Osteoblast (primary cell): ENCODE measurements at places on chromosomes 7 and 10. TPM values are rescaled to one million over a fixed set of nuclear protein-coding genes. Genes with fewer than 3 reads are reported as not detected.

DNA sequence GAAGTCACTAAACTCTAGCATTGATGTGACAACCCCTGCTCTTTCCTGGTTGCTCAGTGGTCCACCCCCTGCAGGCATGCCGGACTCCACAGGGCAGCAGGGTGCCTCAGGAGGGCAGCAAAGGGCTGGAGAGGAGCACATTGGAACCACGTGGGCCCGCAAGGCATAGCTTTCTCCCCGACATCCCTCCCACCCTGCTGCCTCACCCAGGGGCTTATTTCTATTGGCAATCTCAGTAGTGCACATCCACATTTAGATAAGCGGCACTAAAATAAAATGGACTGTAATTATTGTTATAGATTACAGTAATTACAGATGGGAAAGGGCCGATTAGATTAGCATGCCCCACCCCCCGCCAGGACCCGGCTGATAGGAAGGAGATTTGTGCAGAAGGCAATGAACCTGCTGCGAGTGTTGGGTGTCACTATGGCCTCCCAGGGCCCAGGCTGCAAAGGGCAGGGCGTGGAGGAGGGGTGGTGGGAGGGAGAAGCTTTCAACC, 580.1 kb downstream of the GRID1 start:
- H3K36me3 ChIP-seq, result no peaks in the 10 kb centered on the region
- no peak overlapping the region for H3K27ac ChIP-seq
- no peaks in the 10 kb centered on the region for H3K27me3 ChIP-seq

Gene BLVRA
- 20.6 and 21.5 TPM in 2 replicates for total RNA-seq

- H3K27ac ChIP-seq, result no peak overlapping the region
- no peak for DNase-seq
- no peak overlapping the region for H3K4me3 ChIP-seq
- no peaks in the 10 kb centered on the region for H3K27me3 ChIP-seq
Observed at GRCh38 chr7:119270644-119271043, 1002.3 kb upstream of the KCND2 start.

Gene RPEL1
- total RNA-seq, result 0.29 and 0.36 TPM in 2 replicates

Gene GBX1
- not detected in 2 replicates for total RNA-seq

Gene CHN2
- under 0.01 TPM in 1 of 2 replicates, not detected in the other for total RNA-seq

Gene ASB10
- not detected in 2 replicates for total RNA-seq

GRCh38 chr7:83547526-83547925, 101.4 kb downstream of the SEMA3E start:
- H3K4me1 ChIP-seq, result no peaks in the 10 kb centered on the region
- no peaks in the 10 kb centered on the region for H3K27me3 ChIP-seq
- H3K4me3 ChIP-seq, result no peak overlapping the region
- no peak overlapping the region for H3K27ac ChIP-seq
- H3K36me3 ChIP-seq, result no peaks in the 10 kb centered on the region

DNA sequence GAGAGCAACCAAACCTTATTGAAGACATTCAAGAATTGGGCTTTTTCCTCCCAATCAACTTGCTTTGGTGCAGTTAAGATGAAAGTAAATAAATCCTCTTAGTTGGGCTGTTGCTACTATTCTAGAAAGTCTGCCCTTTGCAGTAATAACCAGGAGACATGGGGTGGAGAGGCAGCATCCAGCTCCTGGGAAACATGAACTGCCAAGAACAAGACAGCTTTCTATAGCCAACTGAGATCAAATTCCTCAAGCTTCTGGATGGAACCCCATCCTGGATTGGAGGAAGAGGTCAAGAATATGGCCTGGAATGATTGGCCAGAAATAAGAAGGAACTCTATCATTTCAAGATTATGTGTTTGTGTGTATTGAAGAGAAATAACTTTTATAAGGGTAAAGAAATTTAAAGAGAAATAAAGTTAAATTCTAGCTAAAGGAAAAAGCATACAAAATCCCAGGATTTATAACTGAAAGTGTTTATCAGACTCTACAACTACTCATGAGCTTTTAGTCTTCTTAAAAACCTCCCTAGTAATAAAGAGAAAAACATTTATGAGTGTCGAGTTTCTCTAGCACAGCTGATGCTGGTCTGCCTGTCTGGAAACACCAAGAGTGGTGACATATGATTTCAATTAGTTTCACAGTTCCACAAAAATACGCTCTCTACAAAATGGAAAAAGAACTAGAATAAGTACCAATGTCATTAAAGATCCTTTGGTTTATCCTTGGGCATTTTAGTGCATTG, 70.1 kb upstream of the COL1A2 start:
- H3K4me3 ChIP-seq, result no peak overlapping the region
- H3K27ac ChIP-seq, result no peak overlapping the region
- DNase-seq, result no peak
- peaks cover 11% of the 10 kb centered on the region for H3K4me1 ChIP-seq
- H3K36me3 ChIP-seq, result no peaks in the 10 kb centered on the region
- H3K27me3 ChIP-seq, result no peaks in the 10 kb centered on the region

Gene KLHL7
- 44.2 and 44.5 TPM in 2 replicates for total RNA-seq

Gene PHYH
- 28.6 and 38.9 TPM in 2 replicates for total RNA-seq

DNA sequence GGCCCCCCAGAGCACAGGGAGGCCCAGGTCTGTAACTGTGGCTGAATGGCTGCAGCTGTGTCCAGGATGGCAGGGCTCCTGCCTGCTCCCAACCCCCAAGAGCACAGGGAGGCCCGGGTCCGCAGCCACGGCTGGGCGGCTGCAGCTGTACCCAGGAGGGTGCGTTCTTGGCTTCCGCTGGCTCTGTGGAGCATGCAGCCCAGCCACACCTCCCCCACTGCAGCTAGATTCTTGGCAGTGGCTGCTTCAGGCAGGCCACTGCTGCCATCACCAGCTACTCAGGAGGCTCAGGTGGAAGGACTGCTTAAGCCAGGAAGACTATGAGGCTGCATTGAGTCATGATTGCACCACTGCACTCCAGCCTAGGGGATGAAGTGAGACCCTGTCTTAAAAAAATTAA, 27.9 kb downstream of the C7orf25 start:
- peaks cover 7% of the 10 kb centered on the region for H3K4me1 ChIP-seq
- no peak for DNase-seq
- no peak overlapping the region for H3K27ac ChIP-seq
- H3K27me3 ChIP-seq, result peaks cover 3% of the 10 kb centered on the region
- H3K36me3 ChIP-seq, result no peaks in the 10 kb centered on the region

DNA sequence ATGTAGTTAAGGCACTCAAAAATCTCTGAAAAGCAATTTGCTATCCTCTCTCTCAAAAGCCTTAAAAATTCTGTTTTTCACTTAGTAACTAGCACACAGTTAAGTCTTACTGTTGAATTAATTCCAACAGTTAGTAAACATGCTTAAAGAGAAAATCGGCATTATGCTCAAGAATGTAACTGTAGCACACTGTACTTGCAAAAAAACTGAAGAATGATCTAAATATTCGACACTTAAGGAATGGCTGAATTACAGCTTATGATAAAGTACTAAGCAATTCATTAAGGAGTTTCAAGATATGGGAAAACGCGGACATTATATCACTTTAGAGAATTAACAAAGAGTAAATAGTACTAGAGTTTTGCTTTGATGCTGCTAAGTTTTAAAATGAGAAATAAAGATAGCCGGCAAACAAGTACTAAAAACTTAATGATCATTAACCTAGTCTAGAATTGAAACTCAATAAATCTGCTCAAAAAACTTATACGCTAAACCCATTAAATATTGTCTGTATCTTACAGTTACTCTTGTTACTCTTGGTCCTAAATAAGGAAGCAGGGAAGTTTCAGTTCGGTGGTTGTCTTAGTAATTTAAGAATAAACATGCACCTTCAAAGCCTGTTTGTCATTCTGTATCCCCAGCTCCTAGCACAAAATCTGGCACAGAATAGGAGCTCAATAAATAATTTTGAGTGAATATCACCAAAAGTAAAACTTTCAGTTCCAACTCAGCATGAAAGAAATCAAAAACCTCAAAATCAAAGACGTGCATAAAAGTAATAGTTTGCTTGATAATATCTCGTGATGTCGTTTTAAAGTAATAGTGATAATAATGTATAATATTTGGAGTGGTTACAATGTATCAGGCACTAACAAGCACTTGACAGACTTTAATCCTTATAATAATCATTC, 1.2 kb downstream of the TRDMT1 start:
- no peaks in the 10 kb centered on the region for H3K27me3 ChIP-seq
- no peaks in the 10 kb centered on the region for H3K36me3 ChIP-seq
- H3K4me1 ChIP-seq, result peaks cover 22% of the 10 kb centered on the region
- H3K4me3 ChIP-seq, result peak overlapping the region; percentile 78

GRCh38 chr10:84348447-84348846, 20.1 kb downstream of the CCSER2 start:
- peak; percentile 91 for DNase-seq
- H3K36me3 ChIP-seq, result no peaks in the 10 kb centered on the region
- no peaks in the 10 kb centered on the region for H3K27me3 ChIP-seq
- no peak overlapping the region for H3K4me3 ChIP-seq
- peak overlapping the region; percentile 87 for H3K27ac ChIP-seq

DNA sequence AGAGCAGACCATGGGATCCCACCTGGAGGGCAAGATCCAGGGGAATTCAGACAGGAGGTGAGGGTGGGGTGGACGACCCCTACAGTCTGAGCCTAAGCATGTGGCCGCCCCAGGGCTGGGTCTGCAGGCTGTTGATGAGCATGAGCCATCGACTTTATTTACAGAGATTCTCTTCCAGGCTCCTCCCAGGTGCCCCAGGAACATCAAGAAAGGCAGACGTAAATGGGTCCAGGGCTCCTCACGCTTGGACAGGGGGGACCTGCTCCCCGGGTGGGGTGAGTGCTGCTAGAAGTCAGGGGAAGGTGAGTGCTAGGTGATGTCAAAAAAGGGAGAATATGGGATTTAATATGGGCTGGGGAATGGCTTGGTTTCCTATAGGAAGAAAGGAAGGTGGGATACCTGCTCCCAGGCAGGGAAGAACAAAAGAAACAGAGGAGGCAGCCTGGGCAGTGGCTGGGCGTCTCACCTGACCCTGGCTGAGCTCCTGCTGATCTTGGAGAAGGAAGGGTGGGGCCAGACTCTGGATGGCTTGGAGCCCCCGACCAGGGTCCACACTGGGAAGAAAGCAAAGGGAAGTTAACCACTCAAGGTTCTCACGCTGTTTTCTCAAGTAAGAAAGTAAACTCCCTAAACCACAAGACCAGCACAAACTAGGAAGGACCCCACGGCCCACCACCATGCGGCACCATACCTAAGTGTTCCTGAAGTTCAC, 162.1 kb upstream of the SHH start:
- no peaks in the 10 kb centered on the region for H3K36me3 ChIP-seq
- DNase-seq, result no peak
- no peaks in the 10 kb centered on the region for H3K27me3 ChIP-seq
- H3K27ac ChIP-seq, result no peak overlapping the region
- H3K4me1 ChIP-seq, result no peaks in the 10 kb centered on the region

Gene LIPF
- not detected in 2 replicates for total RNA-seq

- H3K4me1 ChIP-seq, result peaks cover 24% of the 10 kb centered on the region
- no peaks in the 10 kb centered on the region for H3K36me3 ChIP-seq
- no peak for DNase-seq
- peak overlapping the region; percentile 21 for H3K27ac ChIP-seq
- no peaks in the 10 kb centered on the region for H3K27me3 ChIP-seq
Observed at GRCh38 chr10:110340816-110341215, 36.1 kb upstream of the SMNDC1 start.

- H3K4me3 ChIP-seq, result no peak overlapping the region
- H3K27ac ChIP-seq, result no peak overlapping the region
- H3K4me1 ChIP-seq, result no peaks in the 10 kb centered on the region
- H3K36me3 ChIP-seq, result no peaks in the 10 kb centered on the region
- H3K27me3 ChIP-seq, result no peaks in the 10 kb centered on the region
Observed at GRCh38 chr7:50331564-50332208, 27.2 kb downstream of the IKZF1 start.

DNA sequence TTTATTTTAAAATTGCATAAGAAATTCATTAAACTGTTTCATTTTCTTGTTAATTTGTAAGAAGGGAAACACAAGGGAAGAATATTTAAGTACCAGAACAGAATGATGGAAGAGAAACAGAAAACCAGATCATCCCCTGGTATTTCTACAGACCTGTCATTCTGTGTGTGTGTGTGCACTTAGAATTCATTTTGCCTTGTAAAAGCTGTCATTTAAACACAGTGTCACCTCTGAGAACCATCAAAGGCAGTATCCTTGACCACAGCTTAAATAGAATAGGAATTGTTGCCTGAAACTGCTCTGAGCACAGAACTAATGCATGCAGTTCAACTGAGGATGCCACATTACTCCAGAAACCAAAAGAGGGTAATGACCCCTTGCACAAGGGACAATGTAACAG, 6.8 kb upstream of the CRPPA start:
- DNase-seq, result no peak
- H3K27ac ChIP-seq, result no peak overlapping the region
- H3K4me3 ChIP-seq, result no peak overlapping the region
- H3K4me1 ChIP-seq, result peaks cover 21% of the 10 kb centered on the region
- no peaks in the 10 kb centered on the region for H3K27me3 ChIP-seq

DNA sequence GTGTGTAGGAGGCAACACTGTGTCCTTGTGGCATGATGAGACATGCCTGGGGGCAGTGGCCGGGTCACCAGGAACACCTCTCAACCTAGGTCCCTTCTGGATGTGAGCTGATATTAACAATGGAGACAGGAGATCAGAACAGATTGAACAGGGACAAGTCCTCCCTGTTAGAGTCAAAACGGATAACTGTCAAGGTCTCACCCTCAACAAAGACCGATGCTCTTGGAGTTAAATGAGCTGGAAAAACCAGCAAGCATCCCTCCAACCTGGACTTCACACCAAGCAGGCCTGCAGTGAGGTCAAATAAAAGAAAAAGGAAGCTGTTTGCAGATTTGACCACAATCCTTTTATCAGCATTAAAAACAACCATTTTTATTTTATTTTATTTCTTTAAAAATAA, 49.0 kb downstream of the SLIT1 start:
- H3K4me1 ChIP-seq, result no peaks in the 10 kb centered on the region
- peaks cover 7% of the 10 kb centered on the region for H3K27me3 ChIP-seq
- H3K36me3 ChIP-seq, result no peaks in the 10 kb centered on the region
- no peak overlapping the region for H3K27ac ChIP-seq
- DNase-seq, result no peak

DNA sequence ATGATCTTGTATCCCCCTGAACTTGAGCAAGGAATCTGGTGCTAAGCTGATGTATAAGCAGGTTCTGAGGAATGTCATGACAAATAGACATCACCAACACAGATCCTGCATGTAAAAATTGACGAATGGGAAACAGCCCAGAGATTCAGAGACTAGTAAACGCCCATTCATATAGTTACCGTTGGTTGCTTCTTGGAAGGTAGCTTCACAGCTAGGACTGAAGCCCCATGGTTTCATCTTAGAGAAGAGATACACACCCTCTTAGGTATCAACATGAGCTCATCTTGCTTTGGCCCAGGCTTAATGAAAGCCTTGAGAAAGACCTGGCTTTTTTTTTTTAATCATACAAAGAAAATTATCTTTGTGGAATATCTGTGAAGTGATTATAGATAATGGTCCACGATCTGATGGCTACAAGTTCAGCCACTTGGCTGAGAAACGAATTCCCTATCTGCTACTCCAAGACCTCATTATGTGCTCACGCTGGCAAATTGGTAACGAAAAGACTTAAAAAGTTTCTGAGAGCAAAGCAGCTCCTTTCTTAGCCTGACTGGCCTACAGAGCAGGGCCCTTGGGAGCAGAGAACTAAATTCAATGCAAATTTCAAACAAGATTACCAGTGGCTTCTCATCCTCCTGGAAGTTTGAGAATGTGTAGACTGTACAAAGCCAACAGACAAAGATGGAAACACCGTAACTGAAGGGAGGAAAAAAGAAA, 181.1 kb downstream of the NRP1 start:
- H3K27me3 ChIP-seq, result no peaks in the 10 kb centered on the region
- no peak for DNase-seq
- no peaks in the 10 kb centered on the region for H3K36me3 ChIP-seq
- no peak overlapping the region for H3K4me3 ChIP-seq
- H3K27ac ChIP-seq, result peak overlapping the region; percentile 84

Gene MEST
- total RNA-seq, result 330 and 347 TPM in 2 replicates
